ENCODE measurements at places on chromosomes 1 and 21.

GRCh38 chr21:46268371-46268770, 17.0 kb downstream of the MCM3AP start:
- DNase-seq, result no peak

GRCh38 chr1:243494741-243495431, 239.0 kb downstream of the SDCCAG8 start:
- DNase-seq, result no peak

DNA sequence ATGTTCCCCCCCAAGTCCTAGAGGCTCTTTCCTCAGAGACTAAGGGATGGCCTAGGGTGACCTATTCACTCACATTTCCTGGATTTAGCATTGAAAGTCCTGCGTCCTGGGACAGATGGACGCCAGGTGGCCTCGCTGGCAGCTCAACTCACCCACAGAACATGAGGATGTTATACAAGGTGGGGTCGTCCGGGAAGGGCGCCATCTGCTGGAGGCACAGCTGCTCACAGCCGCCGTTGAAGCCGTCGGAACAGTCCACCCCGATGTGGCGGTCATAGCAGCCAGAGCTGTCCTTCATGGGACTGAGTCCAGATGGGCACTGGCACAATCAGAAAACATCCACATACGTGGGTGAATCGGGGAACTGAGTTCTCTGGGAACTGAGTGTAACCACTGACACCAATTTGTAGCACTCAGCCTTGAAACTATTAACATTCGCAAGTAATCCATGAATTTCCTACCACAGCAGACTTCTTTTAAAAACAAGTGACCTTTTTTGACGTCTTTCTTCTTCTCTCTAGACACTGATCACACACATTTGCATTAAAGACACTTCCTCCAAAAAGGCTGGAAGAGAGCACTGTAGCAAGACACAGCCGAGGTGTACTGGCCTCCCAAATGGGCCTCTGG, 215.4 kb downstream of the ASTN1 start:
- peak; percentile 66 for DNase-seq

DNA sequence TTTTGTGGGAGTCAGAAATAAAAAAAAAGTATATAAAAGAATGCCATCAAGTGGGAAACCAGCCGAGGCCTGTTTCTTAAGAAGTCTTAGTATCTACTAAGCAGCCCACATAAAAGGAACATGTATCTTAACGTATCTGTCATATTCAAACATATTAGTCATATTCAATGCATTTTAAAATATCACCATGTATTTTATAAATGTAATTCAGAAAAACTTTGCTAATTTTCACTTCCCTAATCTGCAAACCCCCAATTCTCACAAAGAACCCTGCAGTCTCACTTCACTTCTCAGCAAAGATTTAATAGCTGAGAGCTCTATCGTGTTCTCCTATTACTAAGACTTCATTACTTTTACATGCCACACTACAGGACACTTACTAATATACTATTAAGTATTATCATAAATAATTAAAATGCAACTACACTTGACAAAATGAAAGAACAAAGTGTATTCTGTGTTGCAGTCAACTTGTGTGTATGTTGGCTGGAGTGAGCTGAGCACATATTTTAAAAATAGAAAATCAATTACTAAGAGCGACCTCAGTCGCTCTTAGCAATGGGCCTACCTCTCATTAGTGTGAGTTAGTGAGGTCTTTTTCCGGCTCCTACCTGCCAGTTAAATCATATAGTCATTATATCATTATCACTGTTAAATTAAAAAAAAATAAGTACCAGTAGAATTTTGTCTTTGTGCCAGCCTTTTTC, 484.3 kb downstream of the LMO4 start:
- DNase-seq, result no peak

DNA sequence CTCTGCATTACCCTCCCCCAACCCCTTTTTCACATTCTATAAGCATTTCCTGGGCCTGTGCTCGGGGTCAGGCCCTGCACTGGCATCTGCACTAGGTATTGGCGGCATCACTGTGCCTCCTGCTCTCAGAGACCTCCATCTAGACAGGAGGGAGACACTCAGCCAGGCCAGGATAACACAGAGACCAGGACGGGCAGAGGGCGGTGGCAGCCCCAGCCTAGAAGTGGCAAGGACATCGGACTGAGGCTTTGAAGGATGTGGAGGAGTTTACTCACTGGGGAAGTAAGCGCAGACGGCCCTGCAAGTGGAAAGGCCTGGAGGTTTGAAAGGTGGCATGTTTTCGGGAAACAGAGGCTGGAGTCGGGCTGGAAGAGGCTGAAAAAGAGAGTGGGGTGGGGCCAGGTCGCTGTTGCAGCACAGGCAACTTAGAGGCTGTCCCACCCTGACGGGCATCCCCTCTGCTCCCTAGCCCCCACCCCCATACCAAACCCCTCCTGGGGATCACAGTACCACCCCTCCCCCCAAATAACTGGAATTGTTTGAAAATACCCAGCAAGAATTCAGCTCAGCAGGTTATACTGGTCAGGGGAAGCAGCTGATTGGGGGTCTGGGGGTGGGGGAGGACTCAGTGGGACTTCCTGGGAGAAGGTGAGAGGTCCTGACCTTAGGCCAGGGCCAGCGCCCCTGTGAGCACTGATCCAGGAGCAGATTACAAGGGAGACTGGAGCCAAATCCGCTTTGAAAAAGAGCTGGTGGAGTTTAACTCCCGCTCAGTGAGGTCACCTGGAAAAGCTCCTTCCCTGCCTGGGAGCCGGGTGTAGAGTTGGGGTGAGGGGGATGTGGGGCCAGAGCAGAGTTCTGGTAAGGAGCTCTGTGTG, 121.8 kb upstream of the WNT4 start:
- no peak for DNase-seq

DNA sequence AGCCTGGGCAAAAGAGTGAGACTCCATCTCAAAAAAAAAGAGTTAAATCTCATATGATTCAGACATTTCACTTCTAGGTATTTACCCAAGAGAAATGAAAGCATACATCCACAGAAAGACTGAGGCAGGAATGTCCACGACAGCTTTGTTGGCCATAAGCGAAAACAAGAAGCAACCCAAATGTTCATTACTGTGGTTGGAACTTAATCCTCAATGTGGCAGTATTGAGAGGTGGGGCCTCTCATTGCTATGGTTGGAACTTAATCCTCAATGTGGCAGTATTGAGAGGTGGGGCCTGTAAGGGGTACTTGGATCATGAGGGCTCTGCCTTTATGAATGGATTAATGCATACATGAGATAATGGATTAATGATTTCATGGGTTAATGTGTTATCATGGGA, 15.2 kb downstream of the C21orf58 start:
- DNase-seq, result no peak

DNA sequence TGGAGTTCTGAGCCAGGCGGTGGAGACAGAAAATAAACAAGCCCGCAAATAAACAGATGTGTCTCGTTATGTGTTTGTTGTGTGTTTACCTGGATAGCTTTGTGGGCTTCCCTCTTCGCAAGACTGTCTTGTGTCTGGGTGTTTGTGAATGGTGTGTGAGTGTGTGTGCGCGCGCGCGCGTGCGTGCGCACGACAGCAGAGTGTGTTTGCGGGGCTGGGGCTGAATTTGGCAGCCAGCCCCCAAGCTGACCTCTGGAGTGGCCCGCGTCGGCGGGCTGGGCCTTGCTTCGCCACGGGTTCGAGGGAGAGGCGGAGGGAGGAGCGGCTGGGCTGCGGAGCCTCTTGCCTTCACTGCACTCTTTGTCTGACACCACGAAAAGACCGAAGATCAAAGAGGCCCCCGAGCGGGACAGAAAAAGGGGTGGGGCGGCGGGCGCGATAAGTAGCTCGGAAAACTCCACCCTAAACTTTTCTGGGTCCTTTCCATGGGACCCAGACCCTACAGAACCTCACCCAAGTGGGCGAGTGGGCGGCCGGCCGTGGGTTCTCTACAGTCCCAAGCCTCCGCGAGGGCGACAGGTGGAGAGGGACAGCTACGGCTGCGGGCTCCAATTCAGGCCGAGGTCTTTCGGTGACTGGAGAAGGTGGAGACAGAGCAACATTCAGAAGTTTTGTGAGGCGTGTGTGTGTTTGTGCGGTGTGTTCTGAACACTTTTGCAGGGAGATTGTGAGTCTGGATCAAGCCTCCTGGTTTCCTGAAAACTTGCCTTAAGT, 14.5 kb downstream of the PAX7 start:
- DNase-seq, result no peak

DNA sequence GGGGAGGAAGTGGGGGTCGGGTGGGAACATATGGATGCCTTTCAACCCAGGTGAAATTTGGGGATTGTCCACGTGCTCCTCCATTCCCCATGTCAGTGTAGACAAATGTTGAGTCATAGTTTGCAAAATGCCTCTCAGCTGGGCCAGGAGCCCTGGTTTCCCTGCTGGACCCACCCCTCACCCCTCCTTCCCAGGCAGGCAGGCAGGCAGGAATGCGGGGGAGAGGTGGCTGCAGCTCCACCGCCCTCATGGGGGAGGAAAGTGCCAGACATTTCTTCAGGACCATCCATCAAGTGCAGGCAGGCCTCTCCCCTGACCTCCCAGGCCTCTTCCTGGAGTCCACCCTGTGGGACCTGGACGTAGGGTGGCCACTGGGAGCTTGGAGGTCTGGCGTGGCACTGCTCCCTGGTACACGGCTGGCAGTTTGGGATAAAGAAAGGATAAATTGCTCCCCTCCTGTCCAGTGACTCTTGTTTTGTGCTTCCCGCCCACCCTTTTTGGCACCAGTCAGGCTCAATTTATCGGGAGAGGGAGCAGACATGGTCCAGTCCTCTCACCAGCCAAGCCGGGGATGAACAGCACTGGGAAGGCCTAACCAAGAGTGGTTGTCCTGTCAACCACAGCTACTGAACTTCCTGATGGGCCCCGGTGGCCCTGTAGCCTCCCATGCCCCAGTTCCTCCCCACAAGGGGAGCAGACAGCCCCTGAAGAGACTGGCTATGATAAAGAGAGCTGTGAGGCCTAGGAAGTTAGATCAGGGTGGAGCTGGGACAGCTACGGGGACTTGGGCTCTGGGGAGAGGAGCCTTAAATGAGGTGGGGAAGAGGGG, 18.9 kb downstream of the NPR1 start:
- DNase-seq, result no peak

DNA sequence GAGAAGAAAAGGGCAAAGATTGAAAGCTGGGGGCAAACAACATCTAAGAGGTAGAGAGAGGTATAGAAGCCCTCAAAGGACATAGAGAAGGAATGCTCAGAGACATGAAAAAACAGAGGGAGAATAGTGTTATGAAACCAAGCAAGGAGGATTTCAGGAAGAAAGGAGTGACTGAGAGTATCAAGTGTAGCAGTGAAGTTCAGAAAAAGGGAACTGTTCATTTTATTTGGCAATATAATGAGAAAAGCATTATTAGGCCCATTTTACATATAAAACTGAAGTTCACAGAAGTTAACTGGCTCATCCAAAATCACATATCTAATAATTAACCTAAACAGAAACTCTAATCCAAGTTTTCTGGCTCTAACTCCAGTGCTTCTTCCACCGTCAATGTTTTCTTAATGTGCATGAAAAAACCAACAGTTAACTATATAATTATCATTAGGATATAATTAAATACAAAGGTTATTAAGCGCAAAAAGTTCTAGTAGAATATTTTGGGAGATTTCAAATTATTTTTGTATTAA, 17.7 kb downstream of the NEXN start:
- no peak for DNase-seq

DNA sequence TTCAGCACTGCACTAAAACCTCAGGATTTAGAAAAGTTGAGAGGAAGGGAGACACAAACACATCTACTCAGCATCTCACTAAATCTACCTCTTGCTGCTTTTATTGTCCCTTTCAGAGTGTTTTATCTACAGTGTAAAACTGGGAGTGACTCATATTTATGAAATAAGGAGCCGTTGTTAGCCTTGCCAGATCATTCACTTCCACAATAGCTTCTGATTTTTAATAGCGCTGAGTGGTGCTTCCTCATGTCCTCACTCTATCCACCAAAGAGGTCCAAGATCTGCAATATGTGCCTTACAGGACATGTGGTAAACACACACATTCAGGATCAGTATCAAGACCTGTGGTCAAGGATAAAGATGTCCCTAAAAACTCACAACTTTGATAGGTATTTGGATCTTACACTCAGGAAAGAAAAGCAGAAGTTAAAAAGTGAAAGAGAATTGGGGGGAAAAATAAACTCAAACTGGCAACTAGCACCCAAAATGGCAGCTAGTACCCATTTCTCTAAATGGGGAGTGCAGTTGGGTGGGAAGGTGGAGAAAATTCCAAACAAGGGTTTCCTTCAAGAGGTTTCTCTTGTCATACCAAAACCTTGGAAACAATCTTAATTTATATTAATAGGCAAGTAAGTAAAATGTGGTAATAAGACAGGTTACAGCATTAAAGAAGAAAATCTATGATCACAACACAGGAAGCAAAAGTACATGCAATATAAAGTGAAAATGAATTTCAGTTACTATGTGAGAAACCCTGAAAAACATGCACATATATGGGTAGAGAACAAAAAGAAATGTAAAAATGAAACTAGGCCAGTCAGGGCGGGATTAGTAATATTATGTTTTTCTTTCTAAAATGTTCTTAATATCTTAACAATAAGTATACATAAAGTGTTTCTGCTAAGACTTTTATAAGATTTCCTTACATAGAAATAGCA, 15.9 kb downstream of the DUSP10 start:
- peak; percentile 51 for DNase-seq

DNA sequence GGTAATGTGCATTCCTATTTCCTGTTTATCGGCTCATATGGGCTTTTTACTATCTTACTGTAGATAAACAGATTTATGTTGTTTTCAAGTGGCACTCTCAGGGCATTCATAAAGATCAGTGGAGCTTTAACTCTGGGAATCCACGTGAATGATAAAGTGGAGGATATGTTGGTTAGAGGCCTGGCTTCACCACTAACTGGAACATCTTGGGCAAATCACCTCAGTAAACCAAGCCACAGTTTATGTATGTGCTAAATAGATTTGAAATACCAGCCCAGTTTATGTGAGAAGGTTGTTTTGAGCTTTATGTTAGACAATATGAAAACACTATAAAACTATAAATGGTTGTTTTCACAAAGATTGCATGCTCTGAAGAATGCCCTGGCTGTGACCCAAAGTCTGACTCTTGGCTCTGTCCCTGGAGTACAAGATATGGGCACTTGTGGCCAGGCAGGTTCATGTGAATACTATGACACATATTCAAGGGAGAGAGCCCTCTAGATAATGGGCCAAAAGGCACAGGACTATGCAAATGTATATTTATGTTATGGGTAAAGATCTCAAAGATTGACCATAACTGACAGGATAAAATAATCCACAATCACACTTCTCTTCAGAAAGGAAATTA, 36.7 kb downstream of the FAM163A start:
- DNase-seq, result no peak

DNA sequence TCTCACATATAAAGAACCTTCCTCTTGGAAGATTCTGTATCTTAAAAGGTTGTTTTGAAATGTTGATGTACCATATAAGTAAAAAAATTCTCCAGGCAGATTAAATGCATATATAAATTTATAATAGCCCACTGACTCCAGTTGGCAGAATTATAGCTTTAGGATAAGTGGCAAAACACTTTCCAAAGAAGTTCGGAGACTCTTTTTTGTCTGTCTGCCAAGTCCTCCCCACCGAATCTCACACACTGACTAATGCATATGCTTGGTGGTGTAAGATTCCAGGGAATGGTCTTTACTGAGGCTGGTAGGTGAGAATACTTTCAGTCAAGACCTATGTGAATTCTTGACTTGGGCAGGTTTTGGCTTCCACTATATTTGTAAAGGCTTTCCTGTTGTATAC, 724.3 kb upstream of the CXADR start:
- DNase-seq, result no peak

All from ACHN (cell line).